Activated T-helper 1 cell treated with anti-CD3 and anti-CD28 coated beads, Interleukin-2, amount 50 U/mL, for 16 hours (primary cell): ENCODE measurements at places on chromosomes 1 and 21.

GRCh38 chr1:38476111-38476849 is 383.3 kb downstream of the RRAGC start:
- DNase-seq = no peak

DNA sequence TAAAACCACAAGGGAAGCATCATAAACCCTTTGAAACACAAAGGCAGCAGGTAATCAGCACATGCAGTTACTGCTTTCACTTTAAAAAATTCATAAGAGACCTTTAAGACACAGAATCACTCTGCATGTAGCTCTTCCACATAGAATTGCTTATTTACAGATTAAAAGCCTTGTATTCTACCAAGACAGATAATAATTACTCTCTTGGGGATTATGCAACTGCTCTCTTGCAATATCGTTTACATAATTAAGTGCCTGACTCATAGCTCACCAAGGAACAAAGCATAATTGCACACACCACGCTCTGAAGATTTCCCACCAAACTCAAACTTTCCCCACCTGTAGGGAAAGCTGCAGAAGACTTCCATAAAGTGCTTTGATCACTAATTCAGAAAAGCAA is 87.9 kb downstream of the VAV3 start:
- DNase-seq = no peak

- no peak for DNase-seq
These were observed 1.7 kb downstream of the FAM78B start for GRCh38 chr1:166164995-166165660.

- DNase-seq = no peak
These were observed 35.5 kb downstream of the KCNK2 start for GRCh38 chr1:215118081-215118480.

- no peak for DNase-seq
These were observed 17.8 kb downstream of the SLC16A1 start for GRCh38 chr1:112938210-112938609.

DNA sequence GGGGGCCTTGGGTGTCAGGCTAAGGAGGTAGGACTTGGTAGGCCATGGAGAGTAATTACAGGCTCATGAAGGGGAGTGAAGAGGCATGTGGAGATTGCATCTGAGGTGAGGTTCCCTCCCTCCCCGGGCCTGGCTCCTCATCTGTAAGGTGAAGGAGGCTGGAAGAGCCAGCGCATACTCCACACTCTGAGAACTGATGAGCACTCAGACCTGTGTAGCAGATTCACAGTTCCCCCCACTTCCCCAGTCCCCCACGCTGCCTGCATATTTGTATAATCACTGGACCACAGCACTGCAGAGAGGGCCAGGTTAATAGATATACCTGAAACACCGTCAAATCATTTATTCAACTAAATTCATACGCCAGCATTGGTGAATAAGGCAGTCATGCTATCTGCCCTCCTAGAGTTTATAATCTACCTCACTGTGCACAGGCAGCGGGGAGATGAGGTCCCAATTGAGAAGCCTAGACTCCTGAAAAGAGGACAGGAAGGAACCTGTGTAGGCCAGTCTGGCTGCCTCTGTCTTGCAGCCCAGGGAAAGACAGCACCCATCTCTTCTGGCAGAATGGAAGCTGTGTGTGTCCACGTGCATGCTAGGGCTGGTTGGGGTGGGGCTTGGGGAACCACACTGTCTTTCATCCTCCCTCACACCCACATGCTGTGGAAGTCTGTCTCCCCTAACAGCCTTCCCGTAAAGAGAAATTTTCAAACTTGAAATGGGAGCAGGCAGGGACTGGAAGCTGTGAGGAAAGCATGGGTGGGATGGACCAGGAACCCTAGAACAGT is 110.6 kb upstream of the ATP1A1 start:
- no peak for DNase-seq

DNA sequence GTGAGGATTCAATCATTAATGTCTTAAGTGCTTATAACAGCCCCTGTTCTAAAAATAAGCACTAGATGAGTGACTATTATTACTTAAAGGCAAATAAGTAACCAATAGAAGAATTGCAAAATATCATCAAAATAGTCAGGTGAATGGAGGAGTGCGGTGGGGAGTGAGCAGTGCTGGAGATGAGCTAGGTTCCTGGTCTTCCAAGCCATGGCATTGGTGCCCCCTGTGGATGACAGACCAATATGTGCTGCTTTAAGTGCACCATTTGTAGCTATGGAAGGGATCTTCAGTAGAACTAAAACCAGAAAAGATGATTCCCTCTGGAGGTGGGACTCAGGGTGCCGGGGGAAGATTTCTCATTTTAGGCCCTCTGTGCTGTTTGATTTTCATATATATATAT is 46.1 kb upstream of the SLC30A1 start:
- DNase-seq = no peak

- no peak for DNase-seq
These were observed 8.3 kb upstream of the WNT3A start for GRCh38 chr1:227998374-227999055.

DNA sequence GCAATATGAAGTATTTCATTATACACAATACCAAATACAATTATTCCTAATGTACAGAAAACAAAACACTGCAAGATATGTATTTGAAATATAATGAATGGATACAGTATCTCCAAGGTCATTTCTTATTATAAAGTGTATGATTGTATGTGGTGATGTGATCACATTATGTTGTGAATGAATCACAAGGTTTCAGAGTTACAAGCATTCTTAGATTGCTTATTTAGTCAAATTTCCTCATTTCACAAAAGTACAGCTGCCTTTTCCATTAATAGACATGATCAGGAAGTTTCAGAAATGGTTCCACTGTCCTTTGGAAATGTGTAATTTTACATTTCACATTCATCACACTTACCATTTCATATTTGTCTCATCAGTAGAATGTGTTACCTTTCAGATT is 28.3 kb upstream of the NEK7 start:
- DNase-seq = no peak

- no peak for DNase-seq
These were observed 301.3 kb downstream of the SIPA1L2 start for GRCh38 chr1:232328486-232329102.

DNA sequence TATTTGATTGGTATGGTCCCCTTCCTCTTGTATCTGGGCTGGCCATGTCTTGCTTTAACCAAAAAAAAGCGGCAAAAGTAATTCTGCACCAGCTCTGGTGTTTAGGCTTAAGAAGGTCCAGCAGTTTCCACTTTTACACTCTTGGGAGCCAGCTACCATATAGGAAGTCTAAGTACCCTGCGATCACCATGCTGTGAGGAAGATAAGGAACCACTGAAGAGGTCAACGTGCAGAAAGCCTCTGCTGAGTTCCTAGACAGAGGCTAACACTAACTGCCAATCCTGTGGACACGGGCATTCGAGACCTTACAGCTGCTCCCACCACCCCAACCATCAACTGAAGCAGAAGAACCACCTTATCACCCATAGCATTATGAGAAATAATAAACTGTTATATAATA is 331.4 kb downstream of the VAV3 start:
- DNase-seq = no peak

- DNase-seq = no peak
These were observed 269.8 kb downstream of the S1PR1 start for GRCh38 chr1:101506541-101507164.

- DNase-seq = no peak
These were observed 6.0 kb downstream of the KLHDC8A start for GRCh38 chr1:205350691-205351141.

GRCh38 chr1:63651161-63651701 is 58.0 kb downstream of the PGM1 start:
- no peak for DNase-seq

DNA sequence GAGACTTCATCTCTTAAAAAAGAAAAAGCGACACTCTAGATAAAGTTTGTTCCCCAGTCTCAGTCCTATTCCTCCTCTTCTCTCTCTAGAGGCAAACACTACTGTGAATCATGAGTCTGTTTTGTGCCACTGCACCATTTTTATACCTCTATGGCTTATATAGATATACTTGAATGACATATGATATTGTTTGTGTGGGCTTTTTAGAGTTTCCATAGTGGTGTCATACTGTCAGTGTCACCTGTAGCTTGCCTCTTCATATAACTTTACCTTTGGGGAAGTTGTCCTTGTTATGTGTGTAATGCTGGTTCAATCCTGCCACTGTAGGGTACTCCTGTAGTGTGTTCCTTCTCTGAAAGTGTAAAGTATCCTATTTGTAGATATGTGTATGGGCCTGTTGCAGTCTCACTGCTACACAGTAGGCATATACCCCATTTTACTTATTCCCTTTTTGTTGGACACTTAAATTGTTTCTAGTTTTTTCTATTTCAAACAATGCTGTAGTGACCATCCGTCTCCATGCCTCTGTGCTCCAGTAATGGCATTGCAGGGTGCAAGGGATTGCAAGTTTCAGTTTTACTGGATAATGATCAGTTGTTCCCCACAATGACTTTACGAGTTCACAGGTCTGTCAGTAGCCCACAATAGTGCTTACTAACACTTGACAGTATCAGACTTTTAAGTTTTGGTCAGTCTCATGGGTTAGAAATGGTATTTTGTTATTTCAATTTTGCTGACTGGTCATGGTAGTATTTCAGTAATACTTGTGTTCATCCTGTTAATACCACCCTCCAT is 2.7 kb downstream of the PRMT2 start:
- DNase-seq = no peak

DNA sequence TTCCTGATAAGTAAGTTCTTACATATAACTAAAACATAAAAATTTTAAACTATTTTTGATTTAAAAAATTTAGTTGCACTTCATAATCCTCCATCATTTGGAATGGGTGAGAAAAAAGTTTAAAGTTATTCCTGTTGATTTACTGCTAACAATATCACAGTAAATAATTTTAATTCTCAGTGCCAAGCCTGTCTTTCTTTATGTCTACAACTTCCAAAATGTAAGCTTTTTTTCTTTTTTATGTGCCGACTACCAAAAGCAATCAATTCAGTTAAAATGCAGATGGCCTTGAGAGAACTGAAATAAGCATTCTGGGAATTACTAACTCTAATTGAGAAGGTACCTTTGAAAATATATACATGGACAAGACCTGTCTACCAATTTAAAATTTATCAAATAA is 1224.3 kb upstream of the B3GALT2 start:
- DNase-seq = no peak

GRCh38 chr1:203870245-203870644 is 8.8 kb downstream of the SNRPE start:
- no peak for DNase-seq

- DNase-seq = no peak
These were observed 2.7 kb downstream of the HSD11B1 start for GRCh38 chr1:209707308-209707707.

DNA sequence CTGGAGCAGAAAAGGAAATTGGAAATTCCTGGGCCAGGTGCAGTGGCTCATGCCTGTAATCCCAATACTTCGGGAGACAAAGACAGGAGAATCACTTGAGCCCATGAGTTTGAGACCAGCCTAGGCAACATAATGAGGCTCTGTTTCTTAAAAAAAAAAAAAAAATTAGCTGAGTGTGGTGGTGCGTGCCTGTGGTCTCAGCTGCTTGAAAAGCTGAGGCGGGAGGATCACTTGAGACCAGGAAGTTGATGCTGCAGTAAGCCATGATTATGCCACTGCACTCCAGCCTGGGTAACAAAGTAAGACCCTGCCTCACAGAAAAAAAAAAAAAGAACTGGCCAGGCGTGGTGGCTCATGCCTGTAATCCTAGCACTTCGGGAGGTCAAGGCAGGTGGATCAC is 56.7 kb downstream of the SRSF11 start:
- DNase-seq = no peak

DNA sequence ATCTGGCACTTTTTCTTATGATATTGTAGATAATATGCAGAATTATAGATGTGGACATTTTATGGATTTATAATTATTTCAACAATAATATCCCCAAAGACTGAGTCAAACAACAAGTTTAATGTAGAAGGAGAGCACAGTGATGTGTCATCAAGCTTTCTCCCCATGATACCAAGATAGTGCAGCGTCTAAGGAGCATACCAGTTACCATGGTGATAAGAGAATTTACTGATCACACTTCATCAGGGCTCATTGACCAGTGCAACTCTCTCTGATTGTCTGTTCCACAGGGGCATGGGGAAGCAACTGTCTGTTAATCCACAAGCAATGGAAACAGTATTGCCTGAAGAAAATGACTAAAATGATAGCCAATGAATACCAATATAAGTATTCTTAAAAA is 209.6 kb upstream of the DPYD start:
- DNase-seq = no peak

- DNase-seq = no peak
These were observed 4.8 kb upstream of the SLC35D1 start for GRCh38 chr1:67058761-67059160.

DNA sequence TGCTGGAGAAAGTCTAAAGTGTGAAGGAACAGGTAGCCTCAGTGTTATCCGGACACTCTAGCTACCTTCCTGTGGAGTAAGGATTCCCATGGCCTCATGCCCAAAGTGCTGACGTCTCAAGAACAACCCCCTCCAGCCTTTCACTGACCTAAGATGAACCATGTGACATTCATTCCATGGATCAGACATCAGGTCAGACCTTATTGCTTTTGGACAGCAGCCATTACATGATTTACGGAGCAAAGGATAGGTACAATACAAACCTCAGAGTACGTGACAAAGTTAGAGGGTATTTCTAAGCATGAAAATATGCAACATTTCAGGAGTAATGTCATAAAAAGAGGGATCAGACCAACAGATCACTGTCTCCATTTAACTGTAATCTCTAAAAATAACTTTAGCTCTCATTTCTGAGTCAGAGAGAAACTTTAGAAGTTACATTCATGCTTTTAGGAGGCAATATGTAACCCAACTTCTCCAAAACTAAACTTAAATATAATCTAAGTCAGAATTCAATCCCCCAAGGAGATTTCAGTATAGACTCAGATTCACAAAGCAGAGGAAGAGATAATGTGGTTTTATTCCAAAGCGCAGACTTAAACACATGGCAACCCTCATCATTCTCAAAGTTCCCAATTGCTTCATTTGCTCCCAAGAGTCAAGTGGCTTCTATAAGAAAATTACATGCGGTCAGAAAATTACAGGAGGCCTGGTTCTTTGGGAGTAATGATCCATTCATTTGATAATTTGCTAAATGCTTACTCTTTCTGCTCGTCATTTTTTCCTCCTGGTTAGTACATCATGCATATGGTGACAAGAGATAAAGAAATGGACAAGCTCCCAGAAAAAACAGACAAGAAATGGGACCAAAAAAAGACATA is 280.4 kb downstream of the SETD4 start:
- no peak for DNase-seq

- no peak for DNase-seq
These were observed 24.2 kb downstream of the ZBTB18 start for GRCh38 chr1:244075247-244075722.

GRCh38 chr1:212037900-212038299 is 2.4 kb downstream of the DTL start:
- DNase-seq = no peak
